ENCODE measurements at places on chromosomes 4 and X.

DNA sequence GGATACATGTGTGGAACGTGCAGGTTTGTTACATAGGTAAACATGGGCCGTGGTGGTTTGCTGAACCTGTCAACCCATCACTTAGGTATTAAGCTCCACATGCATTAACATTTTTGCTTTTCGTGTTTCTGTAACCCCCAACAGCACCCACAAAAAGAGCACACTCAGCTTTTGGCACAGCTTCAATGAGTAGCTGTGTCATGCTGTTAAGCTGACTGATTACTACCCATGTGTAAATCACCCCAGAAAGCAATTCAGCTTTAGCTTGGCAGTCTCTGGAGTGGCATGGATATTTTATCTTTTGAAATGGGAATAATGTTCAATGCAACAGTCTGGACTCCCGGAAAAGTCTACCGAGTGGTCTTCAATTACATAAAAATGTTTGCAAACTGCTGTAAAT lies 734.3 kb downstream of the STIM2 start:
- no peak for DNase-seq

GRCh38 chr4:61541459-61541858 lies 341.3 kb downstream of the ADGRL3 start:
- DNase-seq, result no peak

- DNase-seq, result no peak
Observed at GRCh38 chr4:86556791-86557415, 37.2 kb upstream of the PTPN13 start.

DNA sequence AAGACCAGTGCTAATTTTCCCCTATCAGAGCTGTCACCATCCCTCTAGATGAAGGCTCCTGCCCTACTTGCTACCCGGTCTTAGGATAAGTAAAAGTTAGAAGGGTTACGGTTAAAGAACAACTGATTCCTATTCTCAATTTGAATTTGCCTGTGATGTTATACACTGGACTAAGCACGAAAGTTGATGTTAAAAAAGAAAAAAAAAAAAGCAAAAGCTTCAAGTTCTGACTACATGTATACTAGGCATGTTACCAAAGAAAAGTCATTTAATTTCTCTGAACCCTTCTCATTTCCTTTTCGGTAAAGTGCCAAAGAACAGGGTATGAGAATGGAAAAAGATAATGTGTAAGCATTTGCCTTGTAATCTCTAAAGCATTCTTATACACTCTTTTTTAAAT lies 1.4 kb upstream of the PPID start:
- no peak for DNase-seq

- no peak for DNase-seq
Observed at GRCh38 chr4:1283711-1284110, 6.0 kb upstream of the MAEA start.

DNA sequence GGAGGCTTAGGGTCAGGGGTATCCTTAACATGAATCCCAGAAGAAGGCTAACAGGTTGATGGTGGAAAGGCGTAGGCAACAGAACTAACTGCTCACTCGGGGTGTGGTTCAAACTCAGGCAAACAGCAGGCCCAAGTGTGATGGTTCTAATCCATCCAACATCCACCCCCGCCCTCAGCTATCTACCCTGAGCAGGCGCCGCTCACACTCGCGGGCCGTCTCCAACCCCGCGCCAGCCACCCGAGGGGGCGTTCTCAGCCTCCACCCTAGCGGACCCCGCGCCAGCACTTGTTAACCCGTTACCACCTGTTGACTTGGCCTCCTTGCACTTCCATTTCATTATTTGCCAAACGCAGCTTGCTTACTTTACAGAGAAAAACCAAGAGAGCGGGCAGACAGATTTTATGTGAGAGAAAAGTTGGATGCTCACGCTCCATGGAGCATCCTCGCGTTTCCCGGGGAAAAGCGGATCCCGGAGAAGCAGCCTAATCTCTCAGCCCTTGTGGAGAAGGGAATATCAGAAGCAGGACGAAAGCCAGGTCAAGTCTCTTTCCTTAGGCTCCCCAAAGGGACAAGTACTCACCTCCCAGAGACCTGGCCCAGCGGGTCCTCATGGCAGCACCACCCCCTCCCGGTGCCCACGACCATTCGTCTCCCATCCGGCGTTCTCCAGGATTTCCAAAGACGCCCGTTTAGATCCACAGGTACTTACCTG lies 773 bp downstream of the SNCA start:
- no peak for DNase-seq

GRCh38 chrX:49041744-49042580 lies 1.2 kb downstream of the TFE3 start:
- no peak for DNase-seq

GRCh38 chrX:663841-664240 lies 33.2 kb downstream of the SHOX start:
- no peak for DNase-seq

GRCh38 chr4:141307241-141307689 lies 86.6 kb downstream of the ZNF330 start:
- no peak for DNase-seq

- DNase-seq, result no peak
Observed at GRCh38 chr4:85733798-85734197, 258.8 kb downstream of the ARHGAP24 start.

DNA sequence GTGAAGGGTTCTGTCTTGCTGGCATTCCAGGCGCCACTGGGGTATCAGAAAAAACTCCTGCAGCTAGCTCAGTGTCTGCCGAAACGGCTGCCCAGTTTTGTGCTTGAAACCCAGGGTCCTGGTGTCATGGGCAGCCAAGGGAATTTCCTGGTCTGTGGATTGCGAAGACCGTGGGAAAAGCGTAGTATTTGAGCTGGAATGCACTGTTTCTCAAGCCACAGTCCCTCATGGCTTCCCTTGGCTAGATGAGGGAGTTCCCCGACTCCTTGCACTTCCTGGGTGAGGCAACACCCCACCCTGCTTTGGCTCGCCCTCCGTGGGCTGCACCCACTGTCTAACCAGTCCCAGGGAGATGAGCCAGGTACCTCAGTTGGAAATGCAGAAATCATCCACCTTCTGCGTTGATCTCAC lies 40.1 kb downstream of the NOP14 start:
- DNase-seq, result no peak

DNA sequence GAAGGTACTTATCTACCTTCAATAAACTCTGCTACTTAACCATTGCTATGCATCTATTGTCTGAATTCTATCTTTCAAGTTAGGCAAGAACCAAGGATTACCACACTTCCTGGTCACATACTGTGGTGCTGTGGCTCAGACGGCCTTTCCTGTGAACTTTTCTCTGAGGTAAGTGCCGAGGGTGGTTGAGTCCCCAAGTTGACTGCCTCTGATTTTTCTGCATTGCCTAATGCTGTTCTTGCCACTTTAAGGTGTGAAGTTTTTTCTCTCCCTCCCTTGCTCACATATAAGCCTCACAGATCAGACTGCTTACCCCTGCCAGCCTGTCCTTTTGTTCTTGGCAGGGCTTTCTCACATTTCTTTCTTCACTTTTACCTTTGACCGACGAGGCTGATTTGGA lies 348.0 kb upstream of the POU3F4 start:
- no peak for DNase-seq

DNA sequence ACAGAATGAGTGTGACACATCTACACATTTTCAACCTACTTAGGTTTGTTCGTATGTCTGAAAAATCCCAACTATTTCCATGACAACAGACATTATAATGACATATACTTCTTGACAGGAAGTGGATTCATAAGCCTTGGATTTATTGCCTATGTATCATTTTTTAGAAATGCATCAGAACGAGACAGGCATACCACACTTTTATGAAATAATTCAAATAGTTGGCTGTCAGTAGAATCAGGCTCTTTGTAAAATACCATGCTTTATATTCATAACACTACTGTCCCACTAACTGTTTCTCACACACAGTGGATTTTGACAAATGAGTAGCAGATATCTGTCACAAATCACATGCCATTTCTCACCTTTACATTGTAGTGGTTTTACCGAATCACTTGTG lies 173.2 kb downstream of the BEND2 start:
- DNase-seq, result no peak

DNA sequence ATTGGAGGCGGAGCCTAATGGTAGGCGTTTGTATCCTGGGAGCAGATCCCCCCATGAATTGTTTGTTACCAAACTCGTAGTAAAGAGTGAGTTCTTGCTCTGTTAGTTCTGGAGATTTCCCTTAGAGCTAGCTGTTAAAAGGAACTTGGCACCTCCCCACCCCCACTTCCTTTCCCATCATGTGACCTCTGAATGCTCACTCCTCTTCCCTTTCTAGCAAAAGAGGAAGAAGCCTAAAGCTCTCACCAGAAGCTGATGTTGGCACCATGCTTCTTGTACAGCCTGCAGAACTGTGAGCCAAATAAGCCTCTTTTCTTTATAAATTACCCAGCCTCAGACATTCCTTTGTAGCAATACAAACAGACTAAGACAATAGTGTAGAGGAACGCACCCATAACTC lies 13.8 kb upstream of the ATOH1 start:
- no peak for DNase-seq

GRCh38 chr4:183543435-183543834 lies 38.6 kb downstream of the ING2 start:
- no peak for DNase-seq

DNA sequence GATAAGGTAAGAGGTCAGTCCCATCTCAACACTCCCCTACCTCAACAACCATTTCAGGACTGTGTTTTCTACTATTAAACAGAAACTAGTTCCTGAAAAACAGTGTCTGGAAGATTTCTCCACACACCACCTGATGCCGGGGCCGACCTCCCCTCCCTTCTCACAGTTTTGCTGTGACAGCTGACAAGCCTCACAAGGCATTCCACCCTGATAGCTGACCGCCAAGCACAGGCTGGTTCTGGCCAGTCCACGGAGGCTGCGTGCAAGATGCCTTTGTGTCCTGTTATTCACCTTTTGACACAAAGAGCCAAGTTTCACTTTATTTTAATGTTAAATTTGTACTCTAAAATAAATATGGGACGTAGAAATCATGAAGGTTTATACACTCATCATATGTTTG lies 758.6 kb downstream of the PDHA2 start:
- no peak for DNase-seq

DNA sequence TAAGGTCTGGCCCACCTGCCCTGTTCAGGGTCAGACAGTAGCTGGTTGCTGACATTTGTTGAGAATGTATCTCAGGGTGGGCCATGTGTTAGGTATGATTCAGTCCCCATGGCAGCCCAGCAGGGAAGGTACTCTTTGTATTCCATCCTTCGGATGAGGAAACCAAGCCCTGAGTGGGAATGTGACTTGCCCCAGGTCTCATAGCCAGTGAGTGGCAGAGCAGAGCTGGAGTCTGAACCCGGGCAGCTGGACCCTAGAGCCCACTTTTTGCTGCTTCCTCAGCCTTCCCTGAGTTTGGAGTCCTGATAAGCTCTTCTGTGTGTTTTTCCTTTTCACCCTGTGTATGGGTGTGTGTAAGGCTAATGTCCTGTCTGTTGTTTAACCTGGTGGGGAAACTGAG lies 21.6 kb upstream of the UBA1 start:
- no peak for DNase-seq

- no peak for DNase-seq
Observed at GRCh38 chr4:18109676-18110075, 88.1 kb upstream of the LCORL start.

DNA sequence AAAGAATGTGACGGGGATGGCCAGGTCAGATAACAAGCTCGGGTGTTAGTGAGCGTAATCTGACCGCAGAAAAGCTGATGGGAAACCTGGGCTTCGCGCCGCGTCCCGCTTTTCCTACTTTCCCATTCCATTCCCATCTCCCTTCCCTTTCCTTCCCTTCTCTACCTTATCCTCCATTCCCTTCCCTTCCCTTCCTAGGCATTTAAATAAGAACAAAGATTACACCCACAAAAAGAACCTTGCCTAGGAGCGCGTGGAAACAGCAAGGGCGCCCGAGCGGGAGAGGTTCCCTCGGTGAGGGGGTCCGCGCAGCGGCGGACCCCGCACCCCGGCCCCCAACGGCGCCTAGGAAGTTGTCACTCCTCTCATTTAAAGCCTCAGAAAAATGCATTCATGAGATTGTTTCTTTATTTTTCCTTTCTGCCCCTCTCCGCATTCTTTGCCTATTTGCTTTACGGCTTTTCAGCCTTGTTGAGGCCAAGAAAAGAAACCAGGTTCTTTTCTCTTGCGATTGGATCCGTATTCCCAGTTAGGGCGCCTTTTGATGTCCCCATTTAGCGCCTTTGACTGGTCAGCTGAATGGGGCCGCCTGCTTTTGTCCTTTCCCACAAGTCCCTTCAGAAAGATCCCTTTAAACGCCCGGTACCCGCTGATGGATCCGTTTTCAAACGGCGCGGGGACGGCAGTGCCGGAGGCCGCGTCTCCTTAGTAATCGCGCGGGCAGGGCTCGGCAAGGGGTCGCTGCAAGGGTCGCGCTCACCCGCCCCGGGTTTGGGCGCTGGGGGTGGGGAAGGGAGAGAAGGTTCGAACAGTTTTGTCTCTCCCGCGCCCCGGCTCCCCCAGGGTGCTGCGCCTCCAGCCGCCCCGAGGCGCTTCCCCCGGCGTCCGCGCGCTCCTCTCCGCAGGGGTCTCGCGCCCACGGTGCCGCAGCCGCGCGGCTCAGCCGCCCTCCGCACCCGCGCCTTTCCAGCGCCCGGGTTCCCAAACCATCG lies 54.1 kb upstream of the TMEM33 start:
- DNase-seq, result no peak

GRCh38 chr4:148064451-148064850 lies 332.6 kb downstream of the ARHGAP10 start:
- DNase-seq, result no peak

GRCh38 chr4:38894322-38894982 lies 26.8 kb downstream of the FAM114A1 start:
- DNase-seq, result no peak

DNA sequence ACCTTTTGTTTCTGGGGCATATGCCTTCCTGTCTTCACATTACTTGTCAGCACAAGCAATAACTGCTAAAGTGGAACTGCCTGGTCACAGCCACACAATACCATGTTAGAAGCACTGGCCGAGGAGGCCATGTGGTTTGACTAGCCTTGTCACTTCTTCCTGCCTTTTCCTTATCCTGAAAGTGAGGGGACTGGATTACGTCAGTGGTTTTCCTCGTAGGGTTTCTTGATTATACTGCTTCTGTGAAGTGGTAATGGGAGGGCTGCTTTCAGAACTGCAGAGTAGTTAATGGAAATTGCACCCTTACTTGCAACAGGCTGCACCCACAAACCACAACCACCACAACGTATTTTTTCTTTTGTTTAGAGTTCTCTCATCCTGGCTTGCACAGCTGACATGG lies 26.6 kb downstream of the ZRSR2 start:
- no peak for DNase-seq

GRCh38 chr4:82380344-82380743 lies 6.6 kb upstream of the HNRNPD start:
- DNase-seq, result no peak

DNA sequence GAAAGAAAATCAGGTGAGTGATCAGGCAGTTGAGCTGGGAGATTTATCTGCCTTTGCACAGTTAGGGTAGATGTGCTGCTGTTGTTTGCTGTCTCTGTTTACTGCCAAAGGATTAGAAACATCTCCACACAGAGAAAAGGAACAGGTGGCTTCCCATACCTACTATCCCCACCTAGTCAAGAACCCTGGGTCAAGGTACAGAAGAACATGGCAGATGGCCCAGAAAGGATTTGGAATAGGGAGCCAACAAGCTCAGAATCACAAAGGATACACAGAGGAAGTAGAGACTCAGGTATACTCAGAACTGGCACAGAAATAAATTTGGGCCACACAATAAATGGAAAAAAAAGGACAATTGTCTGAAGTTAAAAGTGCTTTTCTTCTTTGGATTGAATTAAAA lies 64.3 kb downstream of the TIGD2 start:
- no peak for DNase-seq

All from omental fat pad (tissue), 4 donors.